SK-N-SH (cell line): ENCODE measurements at places on chromosomes 3 and 15.

DNA sequence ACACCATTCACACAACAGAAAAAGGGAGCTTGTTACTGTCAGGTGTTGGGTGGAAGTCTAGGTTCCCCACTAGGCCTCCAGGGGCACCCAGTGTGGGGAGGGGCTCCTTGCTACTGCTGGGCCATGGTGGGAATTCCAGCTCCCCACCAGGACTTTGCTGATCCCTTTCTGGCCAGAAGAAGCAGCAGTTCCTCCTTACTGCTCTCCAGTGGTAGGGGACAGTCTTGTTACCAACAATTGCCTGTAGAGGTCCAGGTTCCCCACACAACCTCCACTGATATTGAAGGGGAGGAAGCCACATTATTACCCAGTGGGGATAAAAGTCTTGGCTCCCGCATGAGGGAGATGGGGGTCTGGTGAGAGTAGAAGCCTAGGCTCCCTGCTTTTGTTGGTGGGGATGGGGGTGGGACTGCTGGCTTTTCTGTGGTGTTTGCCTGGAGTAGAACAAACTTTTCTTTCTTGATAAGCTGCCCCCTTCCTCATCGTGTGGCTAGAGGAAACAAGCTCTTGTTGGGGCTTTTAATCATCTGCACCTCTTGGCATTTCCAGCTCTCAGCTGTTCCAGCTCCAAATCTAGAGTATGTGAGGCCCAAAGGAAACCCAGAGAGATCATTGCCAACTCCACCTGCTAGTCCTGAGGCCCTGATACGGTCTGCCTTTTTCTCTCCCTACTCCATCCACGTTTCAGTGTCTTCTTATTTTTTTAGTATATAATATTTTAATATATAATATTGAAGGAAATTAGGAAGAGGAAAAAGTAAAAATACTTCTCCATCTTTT, 824.2 kb downstream of the AGBL1 start:
- DNase-seq: no peak

- DNase-seq: no peak
These were observed 141.0 kb downstream of the GABRB3 start for GRCh38 chr15:26631894-26632293.

DNA sequence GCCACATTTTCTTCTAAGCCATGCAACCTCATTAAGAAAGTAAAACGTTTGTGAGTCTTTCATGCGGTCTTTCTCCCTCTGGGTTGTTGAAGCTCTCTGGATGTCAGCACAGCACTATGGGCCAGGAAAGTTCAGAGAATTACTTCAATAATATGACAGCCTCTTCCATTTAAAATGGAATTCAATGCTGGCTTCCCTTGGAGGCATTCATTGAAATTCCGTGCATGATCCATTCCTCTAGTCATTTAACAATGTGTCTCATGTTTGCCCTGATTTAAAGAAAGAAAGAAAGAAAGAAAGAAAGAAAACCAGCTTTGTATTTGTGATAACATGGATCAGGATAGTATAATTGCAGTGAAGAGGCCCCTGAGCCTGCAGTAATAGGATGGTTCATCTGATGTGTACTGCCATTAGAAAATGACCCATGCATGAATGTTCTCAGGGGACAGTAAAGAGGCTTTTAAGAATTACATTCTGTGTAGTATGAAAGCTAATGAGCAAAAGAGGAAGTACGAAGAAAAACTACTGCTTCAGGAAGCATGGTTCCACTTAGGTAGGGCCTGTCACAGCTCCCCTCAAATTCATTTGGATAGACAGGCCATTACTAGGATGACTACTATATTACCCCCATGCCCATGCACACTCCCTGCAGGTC, 146.0 kb downstream of the ARPP21 start:
- no peak for DNase-seq

- no peak for DNase-seq
These were observed 21.3 kb upstream of the CAV3 start for GRCh38 chr3:8712045-8712907.

DNA sequence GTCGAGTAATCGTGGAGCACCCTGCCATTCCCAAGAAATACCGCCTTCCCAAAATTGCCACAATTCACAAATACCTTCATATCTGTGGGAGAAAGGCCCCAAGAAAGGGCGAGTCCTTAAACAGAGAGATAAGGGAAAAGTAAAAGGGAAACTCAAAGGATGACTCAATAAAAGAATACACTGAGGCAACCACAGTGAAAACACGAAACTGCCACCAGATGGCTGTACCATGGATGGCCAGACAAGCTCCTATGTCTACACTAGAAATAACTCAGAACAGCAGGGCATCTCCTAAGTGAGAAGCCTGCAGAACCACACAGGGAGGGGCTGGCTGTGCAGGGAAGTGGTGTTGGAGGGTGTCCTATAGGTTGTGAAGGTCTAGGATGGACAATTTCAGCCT, 25.0 kb downstream of the SRGAP3 start:
- no peak for DNase-seq

DNA sequence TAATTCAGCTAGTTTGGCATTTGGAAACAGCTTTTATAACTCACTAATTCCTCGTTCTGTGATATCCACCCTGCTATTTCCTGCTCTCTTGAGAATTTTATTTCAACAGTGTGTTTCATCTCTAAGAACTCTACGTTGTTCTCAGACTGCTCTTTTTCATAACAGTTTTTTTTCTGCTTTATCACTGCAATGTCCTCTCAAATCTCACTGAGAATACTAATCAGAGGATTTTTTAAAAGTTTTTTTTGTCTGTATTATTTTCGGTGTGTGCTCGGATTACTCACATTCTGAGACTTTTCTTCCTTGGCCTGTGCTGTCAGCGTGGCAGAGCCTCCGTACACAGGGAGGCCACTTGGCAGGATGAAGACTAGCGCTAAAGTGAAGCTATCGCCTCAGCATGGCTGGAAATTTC, 59.4 kb upstream of the NEO1 start:
- no peak for DNase-seq
